NCI-H2029 treated with DMSO at 0.1 percent for 48 hours (cell line): ENCODE measurements at places on chromosomes 6 and 20.

DNA sequence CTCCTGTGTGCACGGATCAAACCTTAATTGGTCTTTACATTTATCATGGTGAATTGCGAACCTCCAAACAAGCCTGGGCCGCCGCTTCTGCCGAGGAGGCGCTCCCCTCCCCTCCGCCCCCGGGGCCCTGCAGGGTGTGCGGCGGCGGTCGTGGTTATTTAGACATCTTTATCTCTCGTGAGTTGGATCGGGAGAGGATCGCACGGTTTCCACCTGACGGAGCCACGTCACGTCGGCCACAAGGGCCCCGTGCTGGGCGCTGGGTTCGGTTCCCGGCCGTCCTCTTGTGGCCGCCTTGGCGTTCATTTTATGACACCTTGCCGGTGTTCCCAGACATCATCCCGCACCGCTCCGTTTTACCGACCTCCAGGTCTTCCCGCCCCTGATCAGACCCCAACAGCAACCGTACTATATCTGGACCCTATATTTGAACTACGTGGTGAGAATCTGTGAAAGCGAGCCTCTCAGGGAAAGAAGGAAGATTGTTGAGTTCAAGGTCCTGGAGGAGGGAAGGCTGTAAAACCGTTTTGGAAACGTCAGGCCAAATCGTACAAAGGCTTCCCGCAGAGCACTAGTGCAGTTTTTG is 1.3 kb upstream of the CNR1 start:
- no peak for DNase-seq

DNA sequence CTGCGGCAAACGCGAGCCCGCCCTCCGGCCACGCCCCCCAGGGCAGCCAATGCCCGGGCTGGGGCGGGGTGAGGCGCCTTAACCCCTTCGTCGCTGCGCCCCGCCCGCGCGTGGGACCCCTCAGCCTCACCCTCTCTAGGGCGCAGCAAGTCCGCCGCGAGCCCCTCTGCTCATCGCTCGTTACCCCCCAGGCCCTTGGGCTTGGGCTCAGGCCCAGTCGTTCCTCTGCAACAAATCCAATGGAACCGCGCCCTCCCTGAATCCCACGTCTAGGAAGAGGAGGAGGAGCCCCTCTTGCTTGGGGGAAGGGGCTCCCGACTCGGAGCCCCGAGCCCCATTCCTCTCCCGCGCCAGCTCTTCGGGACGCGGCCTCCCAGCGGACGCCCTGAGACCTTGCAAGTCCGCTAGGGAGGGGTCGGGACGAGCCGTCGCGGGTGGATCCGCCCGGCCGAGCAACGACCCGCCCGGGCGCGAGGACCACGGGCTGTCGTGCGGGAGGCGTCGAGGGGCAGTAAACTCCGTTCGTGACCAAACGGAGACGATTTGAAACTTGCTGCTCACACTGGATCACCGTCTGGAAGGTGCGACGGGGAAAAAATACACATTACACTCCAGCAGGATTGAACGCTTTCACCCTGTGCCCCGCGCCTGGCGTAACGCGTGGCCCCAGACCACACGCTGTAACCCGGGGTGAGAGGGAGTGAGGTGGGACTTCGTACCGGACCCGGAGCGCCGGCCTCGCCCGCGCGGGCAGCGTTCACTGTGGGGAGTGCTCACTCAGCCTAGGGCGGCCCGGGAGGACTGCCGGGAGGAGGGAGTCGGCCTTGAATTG is 477 bp upstream of the LZTS3 start:
- peak; percentile 34 for DNase-seq

DNA sequence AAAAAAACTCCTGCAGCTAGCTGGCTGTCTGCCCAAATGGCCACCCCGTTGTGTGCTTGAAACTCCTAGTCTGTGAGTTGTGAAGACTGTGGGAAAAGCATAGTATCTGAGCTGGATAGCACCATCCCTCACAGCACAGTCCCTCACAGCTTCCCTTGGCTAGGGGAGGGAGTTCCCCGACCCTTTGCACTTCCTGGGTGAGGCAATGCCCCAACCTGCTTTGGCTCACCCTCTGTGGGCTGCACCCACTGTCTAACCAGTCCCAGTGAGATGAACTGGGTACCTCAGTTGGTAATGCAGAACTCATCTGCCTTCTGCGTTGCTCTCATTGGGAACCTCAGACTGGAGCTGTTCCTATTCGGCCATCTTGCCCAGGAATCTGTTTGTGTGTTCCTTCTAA is 260.6 kb upstream of the STXBP5 start:
- DNase-seq: no peak

DNA sequence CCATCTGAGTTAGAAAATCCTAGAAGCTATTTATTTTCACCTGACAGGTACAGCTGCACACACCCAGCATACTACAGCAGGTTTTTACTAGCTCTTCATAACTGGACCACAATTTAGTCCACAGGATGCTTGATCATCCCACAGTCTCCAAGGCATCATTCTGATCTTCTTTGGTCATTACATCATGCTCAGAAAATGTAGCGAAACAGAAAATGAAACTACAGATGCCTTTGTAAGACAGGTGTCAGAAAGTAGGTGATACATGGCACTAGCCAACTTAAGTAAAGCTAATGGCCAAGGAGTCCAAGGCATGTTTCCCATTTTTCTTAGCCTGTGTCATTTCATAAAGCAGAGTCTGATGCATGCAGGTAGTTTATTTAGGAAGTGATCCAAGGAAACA is 102.3 kb downstream of the HTR1B start:
- no peak for DNase-seq

GRCh38 chr6:387293-387741 is 4.2 kb upstream of the IRF4 start:
- DNase-seq: no peak

DNA sequence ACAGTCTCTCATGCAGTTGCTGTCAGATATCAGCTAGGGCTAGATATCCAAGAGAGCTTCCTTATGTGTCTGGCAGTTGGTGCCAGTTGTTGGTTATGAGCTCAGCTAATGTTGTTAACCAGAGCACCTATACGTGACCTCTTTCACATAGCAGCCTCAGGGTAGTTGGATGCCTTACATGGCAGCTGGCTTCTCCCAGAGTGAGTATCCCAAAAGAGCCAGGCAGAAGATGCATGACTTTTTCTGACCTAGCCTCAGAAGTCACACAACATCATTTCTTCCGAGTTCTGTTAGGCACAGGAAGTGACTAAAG is 175.7 kb downstream of the VEGFA start:
- DNase-seq: no peak

- DNase-seq: no peak
Measured at GRCh38 chr6:142218446-142218845, 71.4 kb downstream of the VTA1 start.

GRCh38 chr6:136468711-136469110 is 81.5 kb downstream of the MAP7 start:
- DNase-seq: no peak

DNA sequence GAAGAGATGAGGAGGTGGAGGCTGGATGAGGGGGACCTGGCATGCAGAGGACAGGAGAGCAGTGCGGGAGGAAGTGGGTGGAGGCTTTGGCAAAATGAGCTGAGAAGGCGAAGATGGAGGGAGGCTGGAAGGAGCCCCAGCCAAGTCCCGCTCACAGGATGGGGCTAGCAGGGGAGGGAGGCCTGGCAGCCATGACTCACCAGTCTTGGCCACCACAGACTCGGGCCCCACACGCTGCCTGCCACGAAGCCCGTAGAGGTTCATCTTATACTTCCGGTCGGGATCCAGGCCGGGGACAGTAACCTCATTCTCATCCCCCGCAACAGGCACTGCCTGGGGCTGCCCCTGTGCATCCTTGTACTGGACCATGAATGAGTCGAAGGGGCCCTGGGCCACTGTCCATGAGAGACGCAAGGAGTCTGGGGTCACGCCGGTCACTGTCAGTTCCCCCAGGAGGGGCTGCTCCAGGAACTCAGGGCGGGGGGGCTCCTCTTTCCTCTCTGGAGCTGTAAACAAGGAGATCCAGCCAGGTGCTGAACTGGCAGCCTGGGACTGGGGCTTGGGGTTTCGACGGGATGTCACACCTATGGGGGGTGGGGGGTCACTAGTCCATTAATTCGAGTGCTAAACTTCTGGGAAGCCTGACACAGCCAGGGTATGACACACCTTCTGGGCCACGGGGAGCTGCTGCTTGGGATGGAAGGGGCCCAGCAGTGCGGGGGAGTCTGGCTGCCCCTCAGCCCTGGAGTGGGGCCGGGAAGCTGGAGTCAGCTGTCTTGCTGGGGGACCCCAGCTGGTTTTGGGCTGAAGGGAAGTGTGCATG is 27.8 kb downstream of the TNXB start:
- no peak for DNase-seq

GRCh38 chr6:103874575-103874974 is 985.1 kb downstream of the HACE1 start:
- DNase-seq: no peak

GRCh38 chr6:144277174-144277573 is 8.0 kb upstream of the UTRN start:
- no peak for DNase-seq

DNA sequence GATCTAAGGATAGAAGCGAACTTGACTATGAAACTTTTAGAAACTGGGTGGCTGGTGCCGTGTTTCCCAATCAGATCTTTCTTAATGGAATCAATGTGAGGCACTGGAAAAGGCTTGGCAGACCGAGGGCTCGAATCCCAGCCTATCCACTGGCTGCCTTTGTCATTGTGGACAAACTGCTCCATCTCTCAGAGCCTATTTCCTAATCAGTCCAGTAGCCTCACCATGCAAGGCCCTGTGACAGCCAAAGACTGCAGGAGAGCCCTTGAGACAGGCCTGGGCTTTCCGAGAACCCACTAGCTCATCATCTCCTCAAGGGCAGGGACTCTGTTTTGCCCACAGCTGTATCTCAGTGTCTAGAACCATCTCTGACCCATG is 43.4 kb downstream of the SPDEF start:
- DNase-seq: no peak

GRCh38 chr6:35610830-35611229 is 77.9 kb downstream of the FKBP5 start:
- no peak for DNase-seq

DNA sequence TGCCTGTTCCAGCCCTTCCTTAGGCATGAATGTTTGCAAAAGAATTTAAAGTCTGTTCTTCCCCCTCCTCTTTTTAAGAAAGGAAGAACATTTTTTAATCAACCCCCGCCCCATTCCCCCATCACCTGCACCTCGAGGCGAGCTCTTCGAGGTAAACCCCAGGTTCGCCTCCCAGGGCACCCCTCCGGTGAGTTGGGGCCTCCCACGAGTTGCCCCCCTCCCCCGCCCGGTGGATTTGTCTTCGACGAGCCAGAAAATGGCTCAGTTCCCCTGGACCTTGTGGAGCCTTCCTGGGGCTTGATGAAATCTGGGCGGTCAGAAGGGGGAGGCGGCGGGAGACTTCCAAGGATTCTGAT is 256 bp upstream of the OVOL2 start:
- no peak for DNase-seq

DNA sequence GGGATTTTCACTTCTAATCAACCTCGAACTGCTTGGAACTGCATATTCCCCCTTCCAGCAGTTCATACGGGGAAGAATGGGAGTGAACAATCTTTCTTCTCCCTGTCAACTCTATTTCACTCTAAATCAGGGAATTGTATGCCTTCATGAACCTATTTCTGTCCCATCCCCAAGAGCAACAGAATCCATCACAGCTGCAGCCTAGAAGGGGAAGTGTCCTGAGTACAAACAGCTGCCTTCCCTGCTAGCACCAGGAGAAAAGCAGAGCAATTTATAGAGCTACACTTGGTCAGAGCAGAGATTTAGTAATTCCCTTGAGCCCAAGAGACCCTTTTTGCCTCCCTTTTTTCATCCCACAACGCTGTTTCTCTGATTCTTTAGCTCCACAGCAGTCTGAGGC is 208.4 kb downstream of the ADGRG6 start:
- no peak for DNase-seq

DNA sequence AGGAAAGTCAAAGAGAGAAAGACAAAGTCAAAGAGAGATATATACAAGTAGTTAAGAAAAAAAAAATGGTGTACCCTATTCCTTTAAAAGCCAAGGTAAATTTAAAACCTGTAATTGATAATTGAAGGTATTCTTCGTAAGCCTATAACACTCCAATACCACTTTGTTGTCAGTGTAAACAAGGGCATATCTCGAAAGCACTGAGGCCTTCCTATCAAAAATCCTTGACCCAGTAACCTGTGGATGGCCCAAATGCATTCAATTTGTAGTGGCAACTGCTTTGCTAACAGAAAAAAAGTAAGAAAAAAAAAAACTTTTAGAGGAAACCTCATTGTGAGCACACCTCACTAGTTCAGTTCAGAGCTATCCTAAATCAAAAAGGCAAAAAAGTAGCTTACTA is 39.3 kb upstream of the SAMD3 start:
- no peak for DNase-seq

DNA sequence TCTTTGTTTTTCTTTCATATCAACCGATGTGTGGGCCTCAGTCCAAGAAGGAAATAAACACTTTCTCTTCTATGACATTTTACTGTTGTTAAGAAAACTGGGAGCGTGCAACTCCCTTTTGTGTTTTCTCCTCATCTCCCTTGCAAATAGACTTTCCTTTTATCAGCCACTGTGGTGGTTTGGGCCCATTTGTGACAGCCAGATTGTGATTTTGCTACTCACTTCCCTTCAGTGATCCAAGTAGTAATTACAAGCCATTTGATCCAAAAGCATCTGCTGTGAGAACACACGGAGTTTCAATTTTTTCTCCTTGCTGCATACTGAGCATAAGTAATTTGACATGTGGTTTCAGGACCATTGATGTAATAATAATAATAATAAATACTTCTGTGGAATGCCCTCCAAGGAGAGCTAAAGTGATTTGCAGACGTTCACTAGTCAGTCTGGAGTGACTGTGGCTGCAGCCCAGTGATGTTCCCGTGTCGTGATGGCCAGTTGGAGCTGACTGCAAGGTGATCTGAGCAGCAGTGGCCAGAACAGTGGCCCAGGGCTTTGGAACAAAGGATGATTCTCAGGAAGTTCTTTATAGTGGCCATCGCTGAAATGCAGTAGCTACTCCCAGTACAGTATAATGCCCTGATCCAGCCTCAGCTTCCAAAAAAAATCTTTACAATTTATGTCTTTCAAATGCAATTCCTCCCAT is 91.9 kb upstream of the CLDN20 start:
- no peak for DNase-seq

DNA sequence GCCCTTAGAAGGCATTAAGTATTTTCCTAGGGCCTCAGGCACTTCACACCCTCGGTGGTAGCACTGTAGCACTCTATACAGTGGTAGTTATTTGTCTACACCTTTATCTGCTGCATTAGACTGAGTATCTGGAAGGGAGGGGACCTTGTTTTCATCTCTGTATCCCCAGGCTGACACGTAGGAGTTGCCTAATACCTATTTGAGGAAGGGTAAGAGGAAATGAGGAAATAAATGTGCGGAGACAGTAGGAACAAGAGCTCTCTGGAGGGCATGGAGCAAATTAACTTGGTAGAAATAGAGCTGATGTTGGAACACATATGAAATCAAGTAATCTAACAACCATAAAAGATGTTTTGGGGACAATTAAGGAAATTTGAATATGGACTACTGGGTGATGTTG is 3.9 kb downstream of the CNPY3 start:
- DNase-seq: no peak

GRCh38 chr20:16030253-16030652 is 543.0 kb downstream of the KIF16B start:
- DNase-seq: no peak

DNA sequence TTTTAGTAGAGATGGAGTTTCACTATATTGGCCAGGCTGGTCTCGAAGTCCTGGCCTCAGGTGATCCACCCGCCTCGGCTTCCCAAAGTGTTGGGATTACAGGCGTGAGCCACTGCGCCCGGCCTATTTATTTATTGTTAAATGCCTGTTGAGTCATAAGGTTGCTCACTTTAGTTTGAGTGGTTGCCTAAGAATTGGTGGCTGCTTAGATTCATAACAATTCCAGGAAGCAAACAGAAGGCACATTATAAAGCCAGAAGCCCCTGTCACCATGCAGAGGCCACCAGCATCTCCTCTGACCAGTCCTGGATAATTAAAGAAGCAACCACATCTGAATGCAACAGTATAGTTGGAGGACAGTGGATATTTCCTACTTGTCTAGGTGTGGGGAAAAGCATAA is 24.0 kb upstream of the ARMH2 start:
- DNase-seq: no peak
